Right atrium auricular region (tissue), 2 donors: ENCODE measurements at places on chromosomes 2 and 18. TPM values are rescaled to one million over a fixed set of nuclear protein-coding genes. Genes with fewer than 3 reads are reported as not detected.

DNA sequence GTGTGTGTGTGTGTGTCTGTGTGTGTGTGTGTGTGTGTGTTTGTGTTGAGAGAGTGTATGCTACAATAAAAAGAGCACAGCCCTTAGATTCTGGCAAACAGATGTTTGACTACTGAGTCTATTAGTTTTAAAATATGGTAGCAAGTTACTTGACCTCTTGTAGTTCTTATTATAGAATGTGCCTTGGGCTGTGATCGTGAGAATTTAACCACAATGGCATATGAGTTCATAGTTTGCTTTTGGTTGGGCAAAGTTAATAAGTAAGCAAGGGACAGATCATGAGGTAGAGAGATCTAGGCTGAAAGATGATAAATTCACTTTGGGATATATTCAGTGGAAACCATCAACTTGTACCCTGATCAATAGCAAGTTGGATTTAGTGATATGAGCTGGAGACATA lies 334.3 kb upstream of the VWC2L start:
- no peak for DNase-seq

- DNase-seq: no peak
Measured at GRCh38 chr2:15808204-15808910, 132.0 kb upstream of the MYCN start.

DNA sequence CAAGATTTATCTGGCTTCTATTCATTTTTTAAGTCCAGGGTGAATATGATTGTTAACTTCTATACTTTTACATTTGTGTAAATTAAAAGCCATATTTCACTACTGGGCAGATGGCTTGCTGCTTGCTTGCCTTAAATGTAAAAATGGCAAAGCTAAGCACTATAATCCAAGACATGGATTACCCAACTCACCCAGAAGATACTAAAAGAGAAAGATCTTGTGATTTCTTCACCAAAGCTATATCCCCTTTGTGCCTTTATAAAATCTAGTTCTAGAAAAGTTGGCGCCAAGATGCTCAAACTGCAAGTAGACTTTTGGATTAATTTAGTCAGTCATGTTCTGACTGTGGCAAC lies 48.7 kb upstream of the PKDCC start:
- no peak for DNase-seq

The CD8A gene
- total RNA-seq: 0.52 TPM

GRCh38 chr2:97711394-97711711 lies 2.0 kb upstream of the ZAP70 start:
- no peak for DNase-seq

The KCNJ3 gene
- total RNA-seq: 46.5 TPM

GRCh38 chr2:115400940-115401339 lies 958.5 kb downstream of the DPP10 start:
- DNase-seq: no peak

DNA sequence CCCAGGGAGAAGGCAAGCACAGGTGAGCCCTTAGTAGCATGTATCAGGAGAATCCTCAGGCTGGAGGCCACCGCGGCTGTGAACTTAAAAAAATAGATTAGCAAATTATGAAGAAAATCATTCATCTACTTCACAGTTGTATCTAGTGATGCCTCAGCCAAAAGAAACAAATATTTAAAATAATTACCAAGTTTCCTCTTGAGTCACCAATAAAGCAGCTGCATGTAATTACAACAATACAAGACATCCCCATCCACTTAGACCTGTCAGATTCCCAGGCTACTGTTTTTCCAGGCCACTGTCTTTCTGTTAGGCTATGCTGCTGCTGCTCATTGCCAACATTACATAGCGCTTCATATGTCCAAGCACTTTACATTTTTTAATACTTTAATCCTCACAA lies 54.6 kb upstream of the PHLPP1 start:
- DNase-seq: no peak
